Heart right ventricle (tissue), 16 donors: ENCODE measurements at places on chromosomes 7 and 10. TPM values are rescaled to one million over a fixed set of nuclear protein-coding genes. Genes with fewer than 3 reads are reported as not detected.

The HNRNPH3 gene
- total RNA-seq, result 112 TPM

The GOLGA7B gene
- 0.48 TPM for total RNA-seq

The UCN3 gene
- total RNA-seq, result not detected

The CLDN4 gene
- not detected for total RNA-seq

The NEUROG3 gene
- total RNA-seq, result not detected

The FBXL13 gene
- total RNA-seq, result 0.33 TPM

The COBL gene
- 109 TPM for total RNA-seq

The TRIM56 gene
- total RNA-seq, result 25.0 TPM

The NOD1 gene
- total RNA-seq, result 15.4 TPM

The SPDYE9 gene
- total RNA-seq, result not detected

The LRGUK gene
- 0.15 TPM for total RNA-seq

The MYPN gene
- 166 TPM for total RNA-seq

GRCh38 chr7:77699056-77699455 is 2.8 kb downstream of the RSBN1L start:
- no peak overlapping the region for H3K27ac ChIP-seq
- no peaks in the 10 kb centered on the region for H3K36me3 ChIP-seq
- peaks cover 47% of the 10 kb centered on the region for H3K4me1 ChIP-seq
- H3K4me3 ChIP-seq, result no peak overlapping the region
- no peak for DNase-seq

- H3K27me3 ChIP-seq, result no peaks in the 10 kb centered on the region
- peaks cover 22% of the 10 kb centered on the region for H3K36me3 ChIP-seq
- DNase-seq, result no peak
- H3K27ac ChIP-seq, result no peak overlapping the region
- H3K4me1 ChIP-seq, result no peaks in the 10 kb centered on the region
These were observed 43.4 kb upstream of the GSDME start for GRCh38 chr7:24800667-24801066.

- peaks cover 4% of the 10 kb centered on the region for H3K27me3 ChIP-seq
- no peak overlapping the region for H3K4me3 ChIP-seq
- no peaks in the 10 kb centered on the region for H3K36me3 ChIP-seq
- H3K27ac ChIP-seq, result no peak overlapping the region
- DNase-seq, result no peak
- no peaks in the 10 kb centered on the region for H3K4me1 ChIP-seq
These were observed 32.7 kb downstream of the LGI1 start for GRCh38 chr10:93790439-93790838.

- peak overlapping the region; percentile 52 for H3K4me3 ChIP-seq
- DNase-seq, result no peak
- no peaks in the 10 kb centered on the region for H3K36me3 ChIP-seq
- H3K27ac ChIP-seq, result peak overlapping the region; percentile 90
- H3K4me1 ChIP-seq, result peaks cover 74% of the 10 kb centered on the region
These were observed 36.1 kb downstream of the DNAJB12 start for GRCh38 chr10:72318418-72319262.

- no peak overlapping the region for H3K27ac ChIP-seq
- peaks cover 10% of the 10 kb centered on the region for H3K4me1 ChIP-seq
- H3K4me3 ChIP-seq, result no peak overlapping the region
- no peak for DNase-seq
These were observed 13.7 kb downstream of the CLCN1 start for GRCh38 chr7:143329471-143330170.

- no peaks in the 10 kb centered on the region for H3K4me1 ChIP-seq
- H3K36me3 ChIP-seq, result no peaks in the 10 kb centered on the region
- no peak for DNase-seq
- H3K27ac ChIP-seq, result no peak overlapping the region
These were observed 1212.4 kb upstream of the PHF14 start for GRCh38 chr7:9761224-9761623.

DNA sequence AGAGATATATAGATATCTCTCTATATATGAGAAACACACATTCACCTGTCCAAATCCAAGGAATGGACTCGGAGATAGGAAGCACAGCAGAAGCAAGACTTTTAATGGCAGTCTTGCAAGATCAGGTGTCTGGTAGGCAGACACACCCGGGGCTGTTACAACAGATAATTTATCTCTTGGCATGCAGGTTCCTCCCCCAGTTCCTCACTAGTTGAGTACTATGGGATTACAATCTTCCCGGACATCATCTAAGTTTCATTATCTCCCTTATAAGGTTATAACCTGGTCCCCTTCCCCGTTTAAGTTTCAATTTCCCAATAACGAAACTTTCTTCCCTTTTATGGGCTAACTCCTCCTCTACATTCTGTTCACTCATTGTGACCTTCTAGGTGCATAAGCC is 399.3 kb downstream of the PPP1R3A start:
- H3K4me1 ChIP-seq, result no peaks in the 10 kb centered on the region
- DNase-seq, result no peak
- H3K4me3 ChIP-seq, result no peak overlapping the region
- no peak overlapping the region for H3K27ac ChIP-seq
- no peaks in the 10 kb centered on the region for H3K27me3 ChIP-seq

DNA sequence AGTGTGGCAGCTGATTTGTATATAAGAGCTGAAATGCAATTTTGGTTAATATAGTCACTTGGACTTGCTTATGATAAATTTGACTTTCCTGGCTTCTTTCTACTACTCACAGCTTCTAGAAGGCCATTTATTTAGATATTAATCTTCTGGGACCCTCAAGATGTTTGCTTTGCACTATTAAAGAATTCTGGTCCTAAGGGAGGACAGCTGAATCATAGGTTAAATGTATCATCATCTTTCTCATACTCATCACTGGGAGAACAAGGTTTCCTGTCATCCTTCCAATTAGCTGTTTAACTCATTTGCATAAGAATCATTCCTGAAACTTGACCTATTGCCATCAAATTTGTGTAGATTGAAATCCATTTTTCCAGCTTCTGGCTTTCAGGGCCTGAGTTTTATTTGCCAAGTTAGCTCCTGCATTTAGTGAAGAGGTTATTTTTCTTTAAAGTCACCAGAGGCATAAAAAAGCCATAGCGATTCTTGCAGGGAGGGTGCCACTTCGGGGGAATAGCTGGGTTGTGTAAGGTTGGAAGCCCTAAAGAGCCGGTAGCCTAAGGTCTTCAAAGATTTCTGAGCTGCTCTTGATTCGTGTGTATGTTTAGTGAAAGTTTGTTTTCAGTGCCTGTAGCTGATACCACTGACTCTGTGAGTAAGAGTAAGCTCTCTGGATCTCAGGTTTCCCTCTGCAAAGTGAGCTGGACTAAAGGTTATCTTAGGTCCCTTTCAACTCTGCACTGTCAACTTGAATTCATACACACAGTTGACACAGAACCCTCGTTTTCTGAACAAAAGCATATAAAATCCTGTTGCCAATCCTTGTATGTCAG is 4.3 kb downstream of the MAP3K8 start:
- no peaks in the 10 kb centered on the region for H3K36me3 ChIP-seq
- no peak overlapping the region for H3K4me3 ChIP-seq
- H3K27me3 ChIP-seq, result no peaks in the 10 kb centered on the region
- no peak for DNase-seq

- no peak for DNase-seq
- no peak overlapping the region for H3K27ac ChIP-seq
- H3K36me3 ChIP-seq, result no peaks in the 10 kb centered on the region
- peaks cover 4% of the 10 kb centered on the region for H3K4me1 ChIP-seq
- no peak overlapping the region for H3K4me3 ChIP-seq
These were observed 129.1 kb upstream of the ANK3 start for GRCh38 chr10:60518745-60519144.

DNA sequence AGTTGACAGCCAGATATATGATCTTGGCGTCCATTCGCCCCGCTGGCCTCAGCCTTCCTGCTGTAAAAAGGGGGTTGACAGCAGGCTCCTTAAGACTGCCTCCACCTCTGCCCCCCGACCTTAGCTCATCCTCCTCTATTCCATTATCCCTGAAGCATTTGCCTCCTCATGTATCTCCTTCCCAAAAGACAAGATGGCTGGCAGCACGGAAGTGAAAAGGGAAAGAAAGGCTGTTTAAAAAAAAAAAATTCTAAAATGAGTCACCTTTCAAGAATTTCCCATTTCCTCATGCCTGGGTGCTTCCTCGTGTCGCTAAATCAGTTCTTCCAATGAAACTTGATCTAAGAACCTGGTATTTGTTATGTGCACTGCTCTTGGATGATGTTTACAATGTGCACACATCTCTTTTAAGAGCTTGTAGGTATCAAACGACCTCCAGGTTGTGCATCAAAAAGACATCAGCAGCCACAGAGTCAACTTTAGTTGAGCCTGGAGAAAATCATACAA is 1.7 kb downstream of the SCRN1 start:
- no peaks in the 10 kb centered on the region for H3K4me1 ChIP-seq
- no peak for DNase-seq
- no peaks in the 10 kb centered on the region for H3K36me3 ChIP-seq
- H3K27me3 ChIP-seq, result no peaks in the 10 kb centered on the region

GRCh38 chr10:58662314-58662713 is 149.6 kb downstream of the BICC1 start:
- H3K36me3 ChIP-seq, result no peaks in the 10 kb centered on the region
- H3K4me1 ChIP-seq, result no peaks in the 10 kb centered on the region
- H3K27me3 ChIP-seq, result no peaks in the 10 kb centered on the region
- DNase-seq, result no peak
- H3K4me3 ChIP-seq, result no peak overlapping the region

- no peaks in the 10 kb centered on the region for H3K27me3 ChIP-seq
- DNase-seq, result no peak
These were observed 175.3 kb downstream of the DIP2C start for GRCh38 chr10:514137-514671.

- no peaks in the 10 kb centered on the region for H3K36me3 ChIP-seq
- DNase-seq, result no peak
- no peaks in the 10 kb centered on the region for H3K4me1 ChIP-seq
- no peak overlapping the region for H3K27ac ChIP-seq
- H3K27me3 ChIP-seq, result no peaks in the 10 kb centered on the region
These were observed 910.3 kb downstream of the LRMDA start for GRCh38 chr10:76341740-76342139.

DNA sequence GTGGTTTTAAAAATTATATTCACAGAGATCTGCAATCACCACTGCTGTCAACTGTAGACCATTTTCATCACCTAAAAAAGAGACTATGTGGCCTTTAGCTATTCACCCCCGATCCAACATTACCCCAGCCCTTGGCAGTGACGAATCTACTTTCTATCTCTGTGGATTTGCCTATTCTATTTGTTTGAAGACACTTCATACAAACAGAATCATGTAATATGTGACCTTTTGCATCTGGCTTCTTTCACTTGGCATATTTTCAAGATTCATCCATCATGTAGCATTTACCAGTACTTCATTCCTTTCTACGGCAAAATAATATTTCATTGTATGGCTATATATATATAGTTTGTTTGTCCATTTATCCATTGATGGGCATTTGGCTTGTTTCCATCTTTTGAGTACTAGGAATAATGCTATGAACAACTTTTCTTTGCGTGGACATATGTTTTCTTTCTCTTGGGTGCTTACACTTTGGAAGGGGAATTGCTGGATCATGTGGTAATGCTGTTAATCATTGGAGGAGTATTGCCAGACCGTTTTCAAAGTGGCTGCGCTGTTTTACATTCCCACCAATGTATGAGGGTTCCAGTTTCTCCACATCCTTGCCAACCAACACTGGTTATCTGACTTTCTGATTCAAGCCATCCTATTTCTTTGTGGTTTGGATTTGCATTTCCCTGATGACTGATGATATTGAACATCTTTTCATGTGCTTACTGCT is 22.3 kb downstream of the ADAMTS14 start:
- no peaks in the 10 kb centered on the region for H3K27me3 ChIP-seq
- H3K36me3 ChIP-seq, result no peaks in the 10 kb centered on the region
- H3K27ac ChIP-seq, result no peak overlapping the region
- no peak overlapping the region for H3K4me3 ChIP-seq
- H3K4me1 ChIP-seq, result peaks cover 11% of the 10 kb centered on the region

DNA sequence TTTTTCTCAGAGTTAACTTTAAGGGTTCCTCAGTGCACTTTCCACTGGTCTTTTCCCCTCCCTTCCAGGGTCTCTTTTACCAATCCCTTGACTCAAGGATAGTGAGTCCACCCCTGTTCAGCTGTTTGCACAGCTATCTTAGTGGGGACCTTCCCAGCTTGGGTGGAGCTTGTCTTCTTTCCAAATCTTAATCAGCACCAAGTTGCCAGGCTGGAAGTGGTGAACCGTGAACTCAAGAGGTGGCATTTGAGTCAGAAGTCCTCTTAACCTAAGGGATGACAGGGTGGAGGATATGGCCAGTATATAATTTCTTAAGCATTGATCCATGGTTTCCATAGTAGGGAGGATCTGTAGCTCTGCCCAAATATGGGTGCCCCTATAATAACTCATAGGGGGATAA is 25.0 kb downstream of the MAPK8 start:
- no peak overlapping the region for H3K27ac ChIP-seq
- no peaks in the 10 kb centered on the region for H3K27me3 ChIP-seq
- H3K4me3 ChIP-seq, result no peak overlapping the region

- H3K4me1 ChIP-seq, result no peaks in the 10 kb centered on the region
- peaks cover 17% of the 10 kb centered on the region for H3K36me3 ChIP-seq
- no peaks in the 10 kb centered on the region for H3K27me3 ChIP-seq
- DNase-seq, result no peak
These were observed 25.1 kb upstream of the DNAJB12 start for GRCh38 chr10:72379776-72380175.

DNA sequence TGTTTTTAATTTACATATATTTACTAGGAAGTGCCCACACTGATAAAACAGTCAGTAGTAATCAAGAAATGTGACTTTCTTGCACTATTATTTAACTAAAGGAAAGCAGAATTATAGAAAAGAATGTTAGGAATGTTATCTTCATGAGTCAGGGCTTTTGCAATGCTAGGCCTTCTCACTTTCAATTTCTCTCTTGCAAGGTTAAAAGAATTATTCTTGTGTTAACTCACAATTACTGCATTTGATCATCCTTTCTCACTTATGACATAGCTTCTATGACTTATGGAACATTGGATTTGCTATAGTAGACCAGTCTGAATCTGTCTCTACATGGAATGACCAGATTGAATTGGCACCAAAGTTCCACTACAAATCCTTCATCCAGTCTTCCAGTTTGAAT is 192.4 kb downstream of the SDK1 start:
- H3K4me3 ChIP-seq, result no peak overlapping the region
- no peaks in the 10 kb centered on the region for H3K27me3 ChIP-seq
- DNase-seq, result no peak
- H3K27ac ChIP-seq, result no peak overlapping the region

DNA sequence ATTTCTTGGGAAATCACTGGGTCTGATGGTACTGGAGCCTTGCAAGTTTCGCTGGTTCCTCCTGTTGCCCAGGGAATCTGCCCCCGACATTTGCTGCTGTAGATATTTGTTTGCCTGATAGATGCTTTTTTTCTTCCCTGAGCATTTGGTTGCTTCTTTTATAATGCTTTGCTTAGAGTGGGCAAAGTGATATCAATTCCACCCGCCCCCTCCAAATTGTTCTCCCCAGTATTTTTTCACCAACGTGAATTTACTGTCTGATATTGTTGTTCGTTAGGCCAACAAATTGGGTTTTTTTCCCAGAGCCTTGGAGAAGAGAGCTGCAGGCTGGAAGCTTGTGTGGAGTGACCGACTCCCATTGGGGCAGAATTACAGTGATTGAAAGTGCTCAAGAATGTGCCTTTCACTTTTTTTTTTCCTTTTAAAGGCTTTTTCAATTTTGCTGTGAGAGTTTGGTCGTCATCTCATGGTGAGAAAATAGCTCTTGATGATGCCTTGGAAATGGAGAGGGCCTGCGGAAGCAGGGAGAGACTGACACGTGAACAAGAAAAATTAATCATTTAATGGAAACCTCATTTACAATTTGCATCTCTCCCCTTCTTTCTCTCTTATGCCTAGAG is 2.5 kb downstream of the GRK5 start:
- H3K27me3 ChIP-seq, result no peaks in the 10 kb centered on the region
- no peak for DNase-seq
- peak overlapping the region; percentile 98 for H3K27ac ChIP-seq
- peaks cover 77% of the 10 kb centered on the region for H3K4me1 ChIP-seq
- peaks cover 10% of the 10 kb centered on the region for H3K36me3 ChIP-seq
- H3K4me3 ChIP-seq, result peak overlapping the region; percentile 72

- H3K4me1 ChIP-seq, result no peaks in the 10 kb centered on the region
- no peaks in the 10 kb centered on the region for H3K36me3 ChIP-seq
- H3K4me3 ChIP-seq, result no peak overlapping the region
- H3K27ac ChIP-seq, result no peak overlapping the region
These were observed 1172.6 kb upstream of the CELF2 start for GRCh38 chr10:9845075-9845474.
